ENCODE measurements at places on chromosomes 12 and 14. TPM values are rescaled to one million over a fixed set of nuclear protein-coding genes. Genes with fewer than 3 reads are reported as not detected.

The MYO1H gene
- total RNA-seq: not detected

- no peak for DNase-seq
Observed at GRCh38 chr12:100871195-100871734, 76.7 kb downstream of the ANO4 start.

DNA sequence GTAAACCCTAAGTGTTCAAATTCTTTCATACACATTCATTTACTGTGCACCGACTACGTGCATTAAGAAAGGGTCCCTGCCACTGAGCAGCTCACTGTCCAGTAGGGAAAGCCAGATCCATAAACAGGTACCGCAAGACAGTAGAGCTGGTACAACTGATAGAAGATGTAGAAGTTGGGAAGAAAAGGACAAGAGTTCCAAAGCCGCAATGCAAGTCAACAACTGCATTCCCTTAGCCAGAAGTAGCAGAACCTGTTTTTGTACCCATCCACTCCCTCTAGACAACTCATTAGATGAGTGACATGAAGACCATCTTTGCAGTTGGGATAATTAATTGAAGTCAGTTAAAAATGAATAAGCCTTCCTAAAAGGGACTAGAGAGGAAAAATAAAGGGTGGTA lies 1.3 kb downstream of the SENP1 start:
- DNase-seq: no peak

DNA sequence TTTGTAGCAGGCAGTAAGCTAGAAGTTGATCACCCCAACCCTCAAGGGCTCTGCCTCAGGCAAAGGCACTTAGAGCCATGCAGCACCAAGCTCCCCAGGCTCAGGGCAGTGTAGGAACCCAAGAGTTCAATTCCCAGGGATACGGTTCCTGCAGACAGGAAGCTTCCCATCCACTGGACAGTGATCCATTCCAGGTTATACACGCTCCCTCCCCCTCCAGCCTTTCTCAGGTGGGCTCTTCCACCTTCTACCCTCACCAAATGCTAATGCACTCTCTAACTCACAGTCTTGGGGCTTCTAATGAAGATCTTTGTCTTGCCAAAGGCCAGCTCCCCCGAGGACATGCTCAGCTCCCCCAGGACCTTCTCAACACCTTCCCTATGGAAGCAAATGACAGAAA lies 12.7 kb downstream of the MYO1A start:
- no peak for DNase-seq

The C12orf42 gene
- total RNA-seq: 0.91 TPM

The LTB4R gene
- 28.0 TPM for total RNA-seq

The STON2 gene
- total RNA-seq: 0.13 TPM

- DNase-seq: no peak
Observed at GRCh38 chr14:56331592-56332216, 213.5 kb downstream of the PELI2 start.

The LBHD2 gene
- not detected for total RNA-seq

DNA sequence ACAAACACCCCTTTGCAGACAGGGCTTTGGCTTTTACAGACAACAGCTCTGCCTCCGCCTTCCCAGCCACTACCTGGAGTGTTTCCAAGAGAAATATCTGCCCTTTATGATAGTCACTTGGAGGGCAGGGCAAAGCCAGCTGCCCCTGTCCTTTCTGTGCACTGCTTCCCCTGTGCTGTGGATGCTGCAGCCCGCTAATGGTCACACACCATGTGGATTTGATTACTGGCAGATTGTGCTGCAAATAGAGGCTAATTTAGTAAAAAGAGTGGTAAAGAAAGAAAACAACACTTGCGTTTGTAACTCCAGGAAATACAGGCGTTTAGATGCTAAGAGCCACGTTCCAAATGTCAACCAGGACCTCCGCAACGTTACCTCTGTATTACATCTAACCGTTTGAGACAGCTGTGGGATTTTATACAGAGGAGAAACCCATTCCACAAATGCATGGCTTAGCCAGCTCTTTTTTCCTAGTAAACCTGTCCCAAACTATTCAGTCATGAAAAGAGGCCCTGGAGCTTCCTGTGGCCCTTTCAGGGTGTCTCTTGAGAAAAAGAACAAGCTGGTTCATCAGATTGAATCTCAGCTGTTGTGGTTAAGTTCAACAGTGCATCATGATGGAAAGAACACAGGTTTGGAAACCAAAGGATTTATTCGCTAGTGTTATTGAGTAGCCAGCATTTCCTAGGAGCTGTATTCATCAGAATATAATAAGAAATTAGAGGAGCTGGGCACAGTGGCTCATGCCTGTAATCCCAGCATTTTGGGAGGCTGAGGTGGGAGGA lies 30.1 kb upstream of the PWP1 start:
- no peak for DNase-seq

The PROX2 gene
- 0.44 TPM for total RNA-seq

- peak; percentile 41 for DNase-seq
Observed at GRCh38 chr12:70722584-70723343, 85.5 kb upstream of the PTPRB start.

GRCh38 chr14:40368314-40368713 lies 936.1 kb upstream of the FBXO33 start:
- DNase-seq: no peak

DNA sequence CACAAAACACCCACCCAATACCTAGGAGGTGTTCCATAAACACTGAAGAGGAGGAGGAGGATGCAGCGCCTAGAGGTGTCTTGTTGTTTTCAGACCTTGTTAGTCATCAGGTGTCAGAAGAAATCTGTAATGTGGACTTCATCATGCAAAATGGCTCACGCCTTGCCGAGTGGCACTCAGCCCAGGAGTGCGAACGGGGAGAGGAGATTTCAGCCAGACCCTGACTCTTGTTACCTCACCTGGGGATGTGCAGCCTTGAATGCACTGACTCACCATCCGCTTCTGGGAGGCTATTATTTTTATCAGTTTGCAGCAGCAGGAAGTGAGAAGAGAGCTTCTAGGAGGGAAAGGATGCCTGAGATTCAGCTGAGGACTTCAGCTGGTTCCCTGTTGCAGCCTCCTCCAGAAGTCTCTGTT lies 48.2 kb upstream of the PLXNC1 start:
- peak; percentile 37 for DNase-seq

Data from activated CD8-positive, alpha-beta T cell treated with anti-CD3 and anti-CD28 coated beads, Interleukin-2, amount 10 ng/mL, durations not matched to agents 7 days and 5 days (primary cell).